Activated CD4-positive, alpha-beta T cell treated with anti-CD3 and anti-CD28 coated beads for 1 hour (primary cell): ENCODE measurements at places on chromosomes 4 and X.

- DNase-seq, result no peak
Measured at GRCh38 chr4:2142630-2143427, 83.7 kb downstream of the NAT8L start.

DNA sequence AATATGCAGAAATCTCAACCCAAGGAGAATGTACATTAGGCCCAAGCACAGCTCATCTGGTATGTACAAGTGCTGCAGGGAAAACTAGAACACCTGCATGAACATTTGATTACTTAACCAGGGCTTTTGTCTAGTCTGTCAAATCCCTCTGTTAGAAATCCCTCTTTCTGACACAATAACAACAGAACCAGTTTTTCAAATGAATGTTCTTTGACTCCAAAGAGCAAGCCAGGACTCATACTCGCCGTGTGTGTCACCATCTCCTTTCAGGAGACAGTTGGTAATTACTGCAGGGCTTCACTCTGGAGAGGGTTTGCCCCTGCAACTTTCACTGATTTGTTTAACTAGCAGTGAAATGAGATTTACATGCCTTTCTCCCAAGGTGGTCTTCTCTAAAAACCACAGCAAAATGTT, 143.0 kb upstream of the FAM241A start:
- no peak for DNase-seq

- no peak for DNase-seq
Measured at GRCh38 chr4:16289897-16290554, 63.8 kb upstream of the TAPT1 start.

DNA sequence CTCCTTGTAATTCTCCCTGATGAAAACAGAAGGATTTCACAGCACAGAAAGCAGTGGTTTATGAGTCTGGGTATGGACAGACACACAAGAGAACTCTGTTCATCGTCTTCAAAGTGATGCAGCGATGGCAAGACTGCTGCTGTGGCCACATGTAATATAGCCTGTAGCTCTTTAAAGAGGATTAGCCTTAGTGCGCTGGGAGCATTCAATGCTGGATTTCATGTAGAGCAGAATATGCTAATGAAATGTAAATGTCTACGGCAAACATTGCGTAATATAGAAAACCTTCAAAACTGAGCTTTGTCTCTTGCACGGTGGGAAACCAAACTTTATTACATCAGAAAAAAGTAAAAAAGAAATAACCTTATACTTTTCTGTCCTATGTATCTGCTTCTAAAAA, 42.9 kb downstream of the ALPK1 start:
- DNase-seq, result no peak

GRCh38 chr4:74309223-74309622, 953 bp downstream of the EPGN start:
- no peak for DNase-seq

DNA sequence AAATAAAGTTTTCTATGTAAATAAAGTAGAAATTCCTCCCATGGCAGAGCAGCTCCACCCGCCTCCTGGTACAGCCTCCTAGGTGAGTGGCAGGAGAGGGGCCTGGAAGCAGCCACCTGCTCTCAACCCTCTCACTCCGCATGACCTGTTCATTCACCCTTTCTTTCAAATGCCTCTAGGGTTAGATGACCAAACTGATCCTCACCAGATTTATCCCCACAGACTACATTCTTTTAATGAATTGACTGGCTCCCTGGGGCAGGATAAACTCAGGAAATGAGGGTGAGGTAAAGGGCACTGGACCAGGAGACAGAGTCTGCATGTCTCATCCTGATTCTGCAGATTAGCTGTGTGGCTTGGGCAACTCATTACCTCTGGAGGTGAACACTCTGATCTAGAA, 32.6 kb upstream of the NKX6-1 start:
- DNase-seq, result no peak

DNA sequence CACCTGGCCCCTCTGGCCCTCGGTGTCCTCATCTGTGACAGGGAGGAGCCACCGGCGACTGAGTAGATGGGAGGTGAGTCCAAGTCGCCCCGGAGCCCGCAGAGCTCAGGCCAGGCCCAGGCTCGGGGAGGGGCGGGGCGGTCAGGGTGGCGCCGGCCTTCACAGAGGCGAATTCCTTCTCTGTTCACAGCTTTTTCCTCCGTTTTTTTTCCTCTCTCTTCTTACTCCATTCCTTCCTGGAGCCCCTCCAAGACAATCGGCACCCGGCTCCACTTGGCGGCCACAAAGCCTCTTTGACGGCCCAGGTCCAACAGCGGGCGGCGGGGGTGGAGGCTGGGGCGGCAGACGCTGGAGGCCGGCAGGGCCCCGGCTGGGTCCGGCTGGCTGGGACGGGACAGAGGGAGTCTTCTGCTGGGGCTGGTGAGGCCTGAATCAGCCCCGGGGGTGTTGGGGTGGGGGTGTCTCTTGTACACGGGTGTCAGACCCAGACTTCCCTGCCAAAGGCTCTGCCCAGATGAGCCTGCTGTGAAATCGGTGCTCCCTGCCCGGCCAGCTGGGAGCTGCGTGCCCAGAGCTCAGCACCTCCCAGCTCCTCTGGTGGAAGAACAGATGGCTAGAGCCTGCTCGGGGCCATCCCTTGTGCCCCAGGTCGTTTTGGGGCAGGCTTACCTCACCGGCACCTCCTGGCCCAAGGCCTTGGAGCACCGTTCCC, 22.6 kb downstream of the FGFRL1 start:
- no peak for DNase-seq

GRCh38 chr4:45294464-45294863, 568.1 kb upstream of the GNPDA2 start:
- no peak for DNase-seq

GRCh38 chr4:123556526-123556925, 159.9 kb downstream of the SPRY1 start:
- no peak for DNase-seq

- no peak for DNase-seq
Measured at GRCh38 chrX:24166078-24166477, 16.5 kb downstream of the ZFX start.

DNA sequence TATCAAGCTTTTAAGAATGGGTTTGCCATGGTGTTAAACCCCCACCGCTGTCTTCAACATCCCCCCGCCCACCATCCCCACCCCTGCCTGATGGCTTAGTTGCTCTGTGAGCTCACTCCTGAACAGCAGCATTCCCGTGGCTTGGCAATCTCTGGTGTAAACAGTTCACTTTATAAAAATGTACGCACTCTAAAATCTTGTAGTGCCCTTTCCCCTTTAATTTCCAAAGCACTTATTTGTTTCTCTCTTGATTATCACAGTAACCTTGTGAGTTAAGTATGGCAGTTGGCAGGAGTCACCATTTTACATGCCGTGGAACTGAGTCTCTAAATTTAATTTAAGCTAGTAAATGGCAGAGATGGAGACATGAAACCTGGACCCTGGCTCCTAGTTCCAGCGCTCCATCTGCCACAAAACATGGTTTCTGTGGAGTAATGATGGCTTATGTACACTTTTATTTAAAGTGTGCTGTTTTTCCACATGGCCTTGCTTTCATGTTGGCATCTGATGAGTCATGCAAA, 123.1 kb downstream of the AFF1 start:
- DNase-seq, result no peak

DNA sequence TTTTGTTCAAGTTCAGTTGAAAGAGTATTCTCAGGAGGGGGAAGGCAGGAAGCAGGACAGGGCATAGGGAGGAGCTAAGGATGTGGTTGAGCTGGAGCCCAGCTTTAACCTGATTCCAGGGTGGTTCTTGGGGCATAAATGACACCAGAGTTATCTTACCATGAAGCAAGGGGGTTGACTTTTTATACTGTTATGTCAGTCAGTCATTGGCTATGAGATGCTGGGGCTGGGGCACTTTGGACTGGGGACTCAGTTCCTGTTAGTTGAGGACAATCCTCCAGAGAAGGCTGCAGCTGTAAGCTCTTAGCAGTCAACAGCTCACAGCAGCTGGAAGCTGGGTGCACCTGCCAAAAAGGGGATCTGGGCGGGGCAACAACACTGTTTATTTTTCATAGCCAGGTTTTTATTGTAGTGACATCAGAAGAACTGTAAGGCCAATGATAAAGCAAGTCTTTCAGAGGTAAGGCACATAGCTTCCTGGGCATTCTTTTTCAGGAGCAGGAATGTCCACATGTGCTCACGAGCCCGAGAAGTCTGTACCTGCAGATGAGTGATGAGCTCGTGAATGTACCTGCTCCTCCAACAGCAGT, 78.5 kb downstream of the MID1IP1 start:
- no peak for DNase-seq

GRCh38 chr4:187208651-187209050, 485.0 kb upstream of the FAT1 start:
- no peak for DNase-seq

DNA sequence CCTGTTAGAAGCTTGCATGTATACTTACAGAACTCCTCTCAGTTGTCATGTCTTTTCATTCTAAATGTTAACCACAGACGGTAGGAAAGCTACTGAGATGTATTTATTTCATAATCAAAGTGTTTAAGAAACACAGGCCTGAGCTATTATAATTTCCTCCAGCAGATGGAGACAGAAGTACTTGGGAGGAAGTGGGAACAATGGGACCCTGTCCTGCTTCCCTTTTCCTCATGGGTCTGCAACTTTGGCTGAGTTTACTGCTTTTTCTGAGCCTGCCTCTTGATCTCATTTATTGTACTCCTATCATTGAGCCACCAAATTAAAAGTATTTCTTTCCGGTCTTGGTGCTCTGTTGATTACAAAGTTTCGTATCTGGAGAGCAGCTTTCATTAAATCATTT, 67.7 kb upstream of the SPANXN2 start:
- DNase-seq, result no peak

- DNase-seq, result no peak
Measured at GRCh38 chr4:40418430-40419230, 83.5 kb downstream of the CHRNA9 start.

DNA sequence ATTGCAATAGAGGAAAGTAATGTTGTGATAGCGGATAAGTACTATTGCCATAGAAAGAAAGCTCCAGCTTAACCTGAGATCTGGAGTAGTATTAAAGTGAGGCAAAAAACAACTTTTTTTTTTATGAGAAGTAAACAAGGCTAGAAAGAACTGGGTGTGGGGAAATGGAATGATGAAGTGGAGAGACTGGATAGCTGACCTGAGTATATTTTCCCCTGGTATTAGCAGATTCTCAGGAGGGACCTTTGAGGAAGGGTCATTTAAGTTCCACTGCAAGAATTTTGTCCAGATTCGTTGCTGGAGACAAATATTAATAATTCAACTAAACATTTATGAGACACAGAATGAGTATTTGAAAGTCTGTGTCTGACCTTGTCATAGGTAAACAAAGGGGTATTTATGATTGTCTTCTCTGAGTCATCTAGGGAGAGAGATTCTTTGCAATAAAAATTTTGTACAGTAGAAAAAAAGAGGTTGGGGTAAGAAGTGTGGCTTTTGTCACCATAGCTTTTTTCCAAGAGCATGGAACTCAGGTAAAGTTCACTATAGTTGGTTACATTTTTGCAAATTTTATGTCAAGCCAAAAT, 2095.9 kb downstream of the ARAP2 start:
- no peak for DNase-seq

DNA sequence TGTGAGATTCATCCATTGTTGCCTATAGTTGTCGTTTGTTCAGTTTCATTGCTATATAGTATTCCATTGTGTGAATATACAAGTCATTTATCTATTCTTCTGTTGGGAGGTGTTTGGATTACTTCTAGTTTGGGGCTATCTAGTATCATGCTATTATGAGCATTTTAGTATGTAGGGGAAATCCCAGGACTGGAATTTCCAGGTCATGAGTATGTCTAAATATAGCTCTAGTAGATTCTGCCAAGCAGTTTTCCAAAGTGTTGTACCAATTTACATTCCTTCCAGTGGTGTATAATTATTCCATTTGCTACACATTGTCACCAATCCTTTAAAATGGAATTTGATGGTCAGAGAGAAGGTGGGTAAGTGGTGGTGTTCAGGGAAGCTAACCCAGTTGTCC, 30.1 kb downstream of the EGFL6 start:
- no peak for DNase-seq

DNA sequence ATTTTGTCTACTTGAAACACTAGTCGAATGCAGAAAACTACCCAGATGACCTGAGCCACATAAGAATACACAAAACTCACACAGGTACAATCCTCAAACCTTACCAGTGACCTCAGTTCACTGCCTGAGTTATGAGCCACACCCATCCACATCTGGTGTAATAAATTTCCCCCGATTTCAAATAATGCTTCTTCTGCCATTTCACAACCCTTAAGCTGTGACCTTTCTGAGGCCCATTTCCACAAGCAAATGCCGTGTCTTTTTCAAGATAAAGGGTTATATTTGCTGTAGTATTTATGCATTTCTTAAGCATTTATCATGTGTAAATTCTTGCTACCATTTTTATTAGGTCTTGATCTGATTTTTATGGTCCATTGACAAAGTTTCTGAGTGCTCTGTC, 1.8 kb upstream of the ARHGEF38 start:
- no peak for DNase-seq

- DNase-seq, result no peak
Measured at GRCh38 chrX:50106051-50106675, 94.6 kb downstream of the AKAP4 start.

- no peak for DNase-seq
Measured at GRCh38 chr4:124642846-124643245, 69.7 kb downstream of the ANKRD50 start.

DNA sequence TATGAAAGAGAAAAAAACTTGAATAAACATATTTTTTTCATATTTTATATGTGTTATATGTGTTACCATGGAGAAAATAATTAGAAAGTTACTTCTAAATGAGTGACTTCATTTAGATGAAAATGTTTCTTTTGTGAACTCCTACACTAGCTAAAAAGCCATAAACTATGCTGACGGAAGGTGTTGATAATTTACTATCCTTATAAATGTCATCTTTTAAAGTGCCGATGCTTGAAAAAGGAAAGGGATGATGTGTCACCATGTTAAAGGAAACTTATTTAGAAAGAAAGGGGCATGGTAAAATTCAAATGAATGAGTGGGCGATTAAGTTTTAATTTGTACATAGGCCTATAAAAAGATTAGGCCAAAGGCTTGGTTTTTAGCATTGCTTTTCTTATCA, 133.8 kb downstream of the SPRY1 start:
- DNase-seq, result no peak

DNA sequence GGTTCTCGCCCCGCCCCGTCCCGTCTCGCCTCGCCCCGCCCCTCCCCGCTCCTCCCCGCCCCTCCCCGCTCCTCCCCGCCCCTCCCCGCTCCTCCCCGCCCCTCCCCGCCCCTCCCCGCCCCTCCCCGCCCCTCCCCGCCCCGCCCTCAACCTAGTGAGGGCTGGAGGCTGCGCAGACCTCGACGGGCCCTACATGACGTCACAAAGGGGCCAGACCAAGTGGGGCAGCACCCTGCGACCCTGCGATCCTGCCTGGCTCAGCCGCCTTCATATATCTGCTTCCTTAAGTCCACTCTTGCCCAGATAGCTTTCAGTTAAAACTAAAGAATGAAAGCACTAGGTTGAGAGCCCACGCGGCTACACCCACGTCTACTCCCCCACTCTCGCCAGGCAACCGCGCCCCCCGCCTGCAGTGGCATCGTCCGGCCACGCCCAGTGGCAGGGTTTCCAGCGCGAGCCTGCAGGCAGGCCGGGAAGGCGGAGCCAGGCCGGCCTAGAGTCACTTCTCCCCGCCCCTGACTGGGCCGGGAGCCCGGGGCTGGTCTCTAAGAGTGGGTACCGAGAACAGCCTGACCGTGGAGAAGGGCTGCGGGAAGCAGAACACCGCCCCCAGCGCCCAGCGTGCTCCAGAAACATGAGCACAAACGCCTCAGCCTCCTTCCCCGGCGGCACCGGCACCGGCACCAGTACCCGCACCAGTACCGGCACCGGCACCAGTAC, 1.5 kb upstream of the MAOA start:
- peak; percentile 76 for DNase-seq

GRCh38 chr4:7677799-7678301, 243.1 kb upstream of the PSAPL1 start:
- no peak for DNase-seq
